Breast epithelium (tissue), 4 donors: ENCODE measurements at places on chromosomes 6 and 20. TPM values are rescaled to one million over a fixed set of nuclear protein-coding genes. Genes with fewer than 3 reads are reported as not detected.

Gene MYLK2
- not detected for total RNA-seq

GRCh38 chr20:43916881-43917371 is 2.3 kb downstream of the TOX2 start:
- H3K4me3 ChIP-seq = no peak overlapping the region
- H3K27me3 ChIP-seq = peaks cover 63% of the 10 kb centered on the region
- H3K27ac ChIP-seq = no peak overlapping the region
- H3K4me1 ChIP-seq = no peaks in the 10 kb centered on the region
- no peaks in the 10 kb centered on the region for H3K36me3 ChIP-seq

GRCh38 chr6:166934174-166934573 is 22.2 kb downstream of the RNASET2 start:
- DNase-seq = peak; percentile 13
- no peaks in the 10 kb centered on the region for H3K4me1 ChIP-seq
- H3K27me3 ChIP-seq = no peaks in the 10 kb centered on the region
- no peak overlapping the region for H3K27ac ChIP-seq

Gene DEFB115
- total RNA-seq = not detected

DNA sequence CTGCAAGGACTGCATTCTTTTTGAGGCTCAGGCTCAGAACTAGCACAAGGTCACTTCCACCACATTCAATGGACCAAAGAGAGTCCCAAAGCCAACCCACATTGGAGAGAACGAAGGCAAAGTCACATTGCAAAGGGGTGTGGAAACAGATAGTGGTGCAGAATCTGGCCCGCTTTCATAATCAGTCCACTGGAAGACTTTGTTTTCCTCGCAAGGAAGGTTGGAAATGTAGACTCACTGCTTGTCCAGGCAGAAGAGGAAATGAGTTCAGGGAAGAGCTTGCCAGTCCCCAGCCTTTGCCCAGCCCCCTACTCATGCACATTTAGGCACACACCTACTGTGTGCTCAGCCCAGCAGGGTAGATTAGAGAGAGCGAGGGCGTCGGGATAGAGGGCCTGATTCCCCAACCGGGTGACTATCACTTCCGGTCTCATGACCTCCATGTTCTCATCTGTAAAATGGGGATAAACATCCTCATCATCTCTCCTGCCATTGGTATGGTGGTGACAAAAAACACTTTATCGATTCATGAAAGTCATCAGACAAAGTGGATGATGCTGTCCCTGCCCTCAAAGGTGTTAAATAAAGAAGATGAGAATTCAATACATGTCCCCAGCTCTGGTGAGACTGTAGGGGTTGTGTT is 24.3 kb upstream of the CCN5 start:
- H3K27ac ChIP-seq = peak overlapping the region; percentile 50
- no peak for DNase-seq
- H3K36me3 ChIP-seq = no peaks in the 10 kb centered on the region
- H3K4me1 ChIP-seq = no peaks in the 10 kb centered on the region
- H3K27me3 ChIP-seq = no peaks in the 10 kb centered on the region

- DNase-seq = no peak
- no peaks in the 10 kb centered on the region for H3K4me1 ChIP-seq
- H3K4me3 ChIP-seq = no peak overlapping the region
- no peak overlapping the region for H3K27ac ChIP-seq
These were observed 28.8 kb upstream of the GNRH2 start for GRCh38 chr20:3014662-3015061.

- DNase-seq = no peak
- H3K4me1 ChIP-seq = no peaks in the 10 kb centered on the region
- no peaks in the 10 kb centered on the region for H3K36me3 ChIP-seq
- peak overlapping the region; percentile 64 for H3K27ac ChIP-seq
- no peak overlapping the region for H3K4me3 ChIP-seq
These were observed 17.2 kb downstream of the SLC2A12 start for GRCh38 chr6:134034961-134035822.
